NAMALWA (cell line): ENCODE measurements at places on chromosomes 11 and 22.

DNA sequence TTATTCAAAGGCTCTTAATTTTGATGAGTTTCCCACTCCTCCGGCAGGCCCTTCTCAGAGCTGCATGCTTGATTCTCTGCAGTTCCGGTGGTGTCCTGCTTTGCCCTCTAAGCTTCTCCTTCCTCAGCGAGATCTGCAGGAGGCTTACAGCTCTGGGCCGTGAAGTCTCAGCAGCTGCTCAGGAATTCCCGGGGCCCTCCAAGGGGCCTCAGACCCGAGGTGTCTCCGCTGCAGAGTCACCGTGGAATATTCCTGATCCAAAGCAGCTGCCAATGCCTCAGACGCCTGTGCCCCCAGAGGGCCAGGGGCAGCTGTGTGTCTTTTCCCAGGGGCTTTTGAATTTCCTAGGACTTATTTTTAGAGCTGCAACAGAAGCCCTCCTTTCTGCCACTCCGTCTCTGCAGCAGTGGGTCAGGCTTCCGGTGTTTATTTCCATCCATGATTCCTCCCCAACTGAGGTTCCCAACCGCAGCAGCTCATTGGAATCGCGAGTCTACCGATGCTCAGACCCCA lies 37.2 kb downstream of the RPS6KA4 start:
- DNase-seq, result no peak

- no peak for DNase-seq
These were observed 182.0 kb upstream of the ARHGAP20 start for GRCh38 chr11:110894224-110894623.

DNA sequence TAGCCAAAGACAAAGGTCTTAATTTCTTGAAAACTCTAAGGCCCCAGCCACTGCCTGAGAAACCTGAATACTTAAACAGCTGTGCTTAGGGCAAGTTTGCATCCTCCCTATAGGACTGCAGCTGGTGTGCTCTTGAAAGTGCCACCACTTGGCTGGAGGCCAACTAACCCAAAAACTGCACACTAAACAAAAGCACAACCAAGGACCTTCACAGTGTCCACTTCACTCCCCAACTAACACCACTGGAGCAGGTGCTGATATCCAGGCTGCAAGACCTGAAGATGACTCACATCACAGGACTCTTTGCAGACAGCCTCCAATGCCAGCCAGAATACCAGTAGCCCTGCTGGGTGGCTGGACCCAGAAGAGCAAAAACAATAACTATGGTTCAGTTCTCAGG lies 357.7 kb upstream of the ARHGAP42 start:
- no peak for DNase-seq

DNA sequence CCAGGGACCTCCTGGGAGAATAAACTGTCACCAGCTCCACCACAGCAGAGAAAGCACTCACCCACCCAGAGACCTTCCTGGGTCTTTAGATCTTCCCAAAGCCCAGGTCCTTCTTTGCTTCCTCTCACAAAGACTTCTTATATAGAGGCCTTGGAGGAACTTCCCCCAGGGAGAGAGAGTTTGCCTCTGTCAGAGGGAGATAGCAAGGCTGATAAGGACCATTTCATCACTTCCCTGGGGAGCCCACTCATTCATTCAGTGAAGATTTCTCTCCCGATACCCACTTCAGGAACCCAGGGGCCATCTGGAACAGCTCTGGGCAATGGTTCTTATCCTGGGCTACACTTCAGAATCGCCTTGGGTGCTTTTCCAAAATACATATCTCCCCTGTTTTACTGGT lies at the start of gene PRG2:
Gene PRG2, minus strand, starts transcription at position 116 of the 400 bp plus-strand sequence. CDS start 706 bp downstream, outside the sequence.
- no peak for DNase-seq

- DNase-seq, result no peak
These were observed at the start of gene NAALAD2 for GRCh38 chr11:90134478-90135003. NAALAD2 (plus strand) TSS chr11:90134663; CDS start chr11:90134759, 96 bp downstream.

- DNase-seq, result no peak
These were observed 31.6 kb upstream of the ME3 start for GRCh38 chr11:86703987-86704386.

DNA sequence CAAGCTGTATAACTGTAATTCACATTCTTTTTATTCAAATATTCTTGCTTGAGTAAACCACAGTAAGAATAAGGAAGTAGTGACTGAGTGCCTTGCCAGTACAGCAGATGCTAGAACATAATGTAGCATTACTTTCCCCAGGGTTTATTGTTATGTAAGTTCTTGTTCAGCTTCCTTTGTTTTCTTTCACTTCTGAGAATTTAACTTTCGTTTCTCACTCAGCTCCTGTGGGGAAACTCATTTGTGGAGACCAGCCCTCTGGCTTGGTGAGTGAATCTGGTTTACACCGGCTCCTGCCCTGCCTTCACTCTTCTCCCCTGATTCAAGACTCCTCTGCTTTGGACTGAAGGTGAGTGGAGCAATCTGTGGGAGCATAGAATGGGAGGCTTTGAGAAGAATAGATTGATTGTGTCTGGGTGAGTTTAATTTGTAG lies at the start of gene TRIM22:
Gene TRIM22, plus strand, starts transcription at position 240 of the 433 bp plus-strand sequence. CDS start 6,443 bp downstream, outside the sequence.
- peak; percentile 88 for DNase-seq

- DNase-seq, result no peak
These were observed 970 bp downstream of the OR5B21 start for GRCh38 chr11:58506935-58507334.

DNA sequence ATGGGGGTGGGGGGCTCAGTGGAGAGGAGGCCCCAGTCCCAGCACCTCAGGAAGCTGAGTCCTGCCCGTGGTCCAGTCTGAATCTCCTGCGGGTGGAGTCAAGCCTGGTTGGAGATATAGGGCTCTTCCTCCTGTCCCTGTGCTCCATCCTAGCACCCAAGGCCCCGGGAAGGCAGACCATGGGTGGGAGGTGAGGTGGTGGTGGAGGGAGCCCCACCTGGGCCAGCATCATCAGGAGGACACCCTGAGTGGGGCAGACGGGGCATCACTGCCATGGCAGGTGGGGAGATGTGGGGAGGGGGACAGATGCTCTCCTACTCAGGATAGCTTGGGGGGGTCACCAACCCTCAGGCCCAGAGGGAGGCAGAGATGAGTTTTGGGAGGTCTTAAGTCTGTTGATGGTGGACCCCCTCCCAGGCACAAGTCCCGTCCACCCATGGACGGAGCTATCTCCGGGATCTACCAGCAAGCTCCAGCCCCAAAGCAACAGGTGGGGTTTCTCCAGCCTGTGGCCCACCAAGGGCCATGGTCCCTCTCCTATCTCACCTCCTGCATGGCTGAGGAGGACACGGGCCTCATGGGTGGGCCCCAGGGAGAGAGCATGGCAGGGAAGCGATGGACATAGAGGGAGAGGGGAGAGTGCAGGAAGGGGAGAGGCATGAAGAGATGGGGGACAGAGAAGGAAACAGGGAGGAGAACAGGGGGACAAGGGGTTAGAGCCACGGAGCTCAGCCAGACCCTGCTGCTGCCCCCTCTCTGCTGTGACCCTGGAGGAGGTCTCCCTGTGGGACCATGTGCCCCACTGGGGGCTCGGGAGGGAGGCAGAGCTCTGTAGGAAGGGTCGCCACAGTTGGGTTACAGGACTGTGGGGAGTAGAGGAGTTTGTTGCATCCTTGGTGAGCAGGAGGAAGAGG lies 1.3 kb downstream of the MRGPRE start:
- no peak for DNase-seq

GRCh38 chr11:90846628-90847027 lies 623.8 kb upstream of the CHORDC1 start:
- no peak for DNase-seq

- DNase-seq, result no peak
These were observed 2.0 kb upstream of the CLDN5 start for GRCh38 chr22:19526076-19526701.

- DNase-seq, result no peak
These were observed 24.1 kb upstream of the TUB start for GRCh38 chr11:8056810-8057463.

- DNase-seq, result no peak
These were observed 55.0 kb upstream of the ZC3H12C start for GRCh38 chr11:110038201-110038600.

DNA sequence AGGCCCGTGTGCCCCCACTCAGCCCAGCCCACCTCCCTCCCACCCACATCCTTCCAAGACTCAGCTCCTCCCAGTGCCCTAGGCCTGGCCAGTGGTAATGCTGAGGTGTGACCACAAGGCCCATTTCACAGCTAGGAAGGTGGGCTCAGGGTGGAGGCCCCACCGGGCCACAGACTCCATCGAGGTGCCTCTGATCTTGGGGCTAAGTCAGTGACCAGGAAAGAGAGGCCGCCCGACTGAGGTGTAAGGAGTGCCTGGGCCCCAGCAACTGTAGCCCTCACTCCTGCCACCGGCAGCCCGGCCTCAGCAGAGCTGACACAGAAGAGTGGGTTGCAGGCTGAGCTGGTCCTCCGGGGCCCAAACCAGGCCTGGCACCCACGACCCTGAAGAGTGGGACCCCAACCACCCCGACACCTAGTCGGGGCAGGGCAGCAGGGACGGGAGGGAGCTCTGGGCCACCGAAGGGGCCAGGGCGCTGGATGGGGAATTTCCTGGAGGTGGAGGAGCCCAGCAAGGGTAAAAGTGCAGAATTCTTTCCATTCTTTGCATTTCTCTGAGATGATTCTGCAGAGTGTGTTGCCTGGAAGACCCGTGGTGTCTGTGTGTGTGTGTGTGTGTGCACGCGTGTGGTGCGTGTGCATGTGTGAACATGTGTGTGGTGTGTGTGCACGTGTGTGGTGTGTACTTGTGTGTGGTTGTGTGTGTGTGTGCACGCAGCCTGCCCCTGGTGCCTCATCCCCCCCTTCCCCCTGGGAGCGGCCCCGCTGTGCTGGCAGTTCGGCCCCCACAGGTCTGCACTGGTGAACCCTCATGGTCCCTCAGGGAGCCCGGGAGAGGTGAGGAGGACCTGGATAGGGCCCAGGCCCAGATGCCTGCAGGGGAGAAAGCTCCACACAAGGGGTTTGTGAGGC lies 8.3 kb upstream of the PIM3 start:
- DNase-seq, result no peak

DNA sequence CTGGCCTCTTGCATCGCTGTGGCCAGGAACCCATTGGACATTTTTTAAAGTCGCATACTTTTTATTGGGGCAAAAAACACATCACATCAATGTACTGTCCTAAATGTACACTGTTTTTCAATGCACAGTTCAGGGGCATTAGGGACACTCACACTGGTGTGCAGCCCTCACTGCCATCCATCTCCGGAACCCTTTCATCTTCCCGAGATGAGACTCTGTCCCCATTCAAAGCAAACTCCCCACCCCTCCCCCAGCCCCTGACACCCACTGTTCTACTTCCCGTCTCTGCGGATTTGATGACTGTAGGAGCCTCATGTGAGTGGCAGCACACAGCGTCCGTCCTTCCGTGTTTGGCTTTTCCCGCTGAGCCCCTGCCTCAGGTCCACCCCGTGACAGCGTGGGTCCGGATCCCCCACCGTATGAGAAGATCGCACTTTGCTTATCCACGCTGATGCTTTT lies 41.8 kb upstream of the TH start:
- no peak for DNase-seq

DNA sequence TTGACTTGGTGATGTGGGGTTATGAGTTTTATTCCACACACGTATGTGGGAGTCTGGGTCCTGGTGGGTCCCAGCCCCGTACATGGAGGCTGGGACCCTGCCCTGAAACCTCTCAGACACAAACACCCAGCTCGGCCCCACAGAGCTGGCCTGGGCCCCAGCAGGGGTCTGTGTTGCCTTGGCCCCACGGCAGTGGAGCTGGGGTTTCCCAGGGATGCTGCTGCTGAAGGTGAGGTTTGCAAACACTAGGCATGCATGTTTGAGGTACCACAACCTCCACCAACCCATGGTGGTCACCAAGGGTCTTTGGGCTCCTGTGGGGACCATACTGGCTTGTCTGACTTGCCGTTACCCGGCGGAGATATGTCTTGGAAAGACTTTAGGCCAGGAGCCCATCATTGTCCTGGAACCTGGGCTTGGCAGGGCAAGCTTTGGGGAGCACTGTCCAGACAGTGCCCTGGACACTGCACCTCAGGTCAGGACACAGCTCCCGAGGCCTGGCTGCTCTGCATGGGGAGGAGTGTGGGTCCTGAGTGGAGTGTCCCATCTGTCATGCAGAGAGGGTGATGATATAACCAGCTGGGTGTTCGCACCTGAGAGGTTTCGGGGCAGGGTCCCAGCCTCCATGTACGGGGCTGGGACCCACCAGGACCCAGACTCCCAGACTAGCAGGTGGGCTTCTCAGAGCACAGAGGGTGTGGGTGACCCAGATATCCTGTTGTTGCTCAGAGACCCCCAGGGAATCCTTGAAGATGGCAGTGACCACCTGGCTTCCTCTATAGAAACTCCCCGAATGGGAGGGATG lies 63.3 kb downstream of the KCNQ1 start:
- DNase-seq, result no peak

DNA sequence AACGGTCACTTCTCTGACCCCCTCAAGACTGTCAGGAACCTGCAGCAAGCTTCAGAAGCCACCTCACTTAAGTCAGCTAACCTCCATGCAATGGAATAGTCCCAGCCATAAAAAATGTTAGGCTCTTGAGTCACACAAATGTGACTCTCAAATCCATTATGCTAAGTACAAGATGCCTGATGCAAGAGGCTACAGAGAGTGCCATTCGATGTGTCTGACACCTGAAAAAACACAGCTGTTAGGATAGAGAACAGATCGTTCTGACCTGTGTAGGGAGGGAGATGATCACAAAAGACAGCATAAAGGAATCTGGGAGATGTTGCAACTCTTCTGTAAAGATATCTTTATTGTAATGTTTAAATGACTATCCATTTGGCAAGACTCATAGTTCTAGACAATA lies 712.4 kb downstream of the TBC1D22A start:
- DNase-seq, result no peak

DNA sequence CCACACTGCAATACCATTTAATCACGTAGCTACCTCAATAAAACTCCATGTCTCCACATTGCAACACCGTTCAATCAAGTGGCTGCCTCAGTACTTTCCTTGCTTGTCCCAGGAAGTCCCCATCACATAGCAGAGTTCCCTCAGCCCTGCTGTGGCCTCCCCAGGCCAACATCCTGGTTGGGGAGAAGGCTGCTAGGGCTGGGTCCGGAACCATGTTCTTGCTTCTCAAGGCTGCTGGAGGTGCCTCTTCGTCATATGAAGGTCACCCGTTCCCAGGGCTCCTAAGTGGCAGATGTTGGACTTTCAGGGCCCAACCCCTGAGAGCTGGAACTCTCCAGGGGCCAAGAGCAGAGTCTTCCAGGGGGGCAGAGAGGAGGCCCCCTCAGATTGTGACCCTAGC lies 3.3 kb downstream of the ART5 start:
- DNase-seq, result no peak

- peak; percentile 63 for DNase-seq
These were observed 56.0 kb downstream of the GLYATL2 start for GRCh38 chr11:58788355-58789023.
